ENCODE measurements at places on chromosomes 11 and 22.

DNA sequence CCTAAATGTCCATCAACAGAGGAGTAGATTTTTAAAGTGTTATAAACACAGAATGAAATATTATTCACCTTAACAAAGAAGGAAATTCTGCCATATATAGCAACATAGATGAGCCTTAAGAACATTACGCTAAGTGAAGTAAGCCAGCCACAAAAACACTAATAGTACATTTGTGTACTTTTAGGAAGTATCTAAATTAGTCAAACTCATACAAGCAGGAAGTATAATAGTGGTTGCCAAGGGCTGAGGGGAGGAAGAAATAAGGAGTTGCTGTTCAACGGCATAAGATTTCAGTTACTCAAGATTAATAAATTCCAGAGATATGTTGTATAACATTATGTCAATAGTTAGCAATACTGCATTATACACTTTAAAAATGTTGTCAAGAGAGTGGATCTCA lies 181.7 kb upstream of the ZC3H12C start:
- DNase-seq, result no peak

- no peak for DNase-seq
Measured at GRCh38 chr11:83938148-83938547, 652.0 kb upstream of the CCDC90B start.

- no peak for DNase-seq
Measured at GRCh38 chr22:32864041-32864440, 62.5 kb downstream of the TIMP3 start.

GRCh38 chr11:117083011-117083935 lies 15.0 kb downstream of the SIK3 start:
- no peak for DNase-seq

- DNase-seq, result no peak
Measured at GRCh38 chr11:15097411-15097810, 17.3 kb upstream of the INSC start.

DNA sequence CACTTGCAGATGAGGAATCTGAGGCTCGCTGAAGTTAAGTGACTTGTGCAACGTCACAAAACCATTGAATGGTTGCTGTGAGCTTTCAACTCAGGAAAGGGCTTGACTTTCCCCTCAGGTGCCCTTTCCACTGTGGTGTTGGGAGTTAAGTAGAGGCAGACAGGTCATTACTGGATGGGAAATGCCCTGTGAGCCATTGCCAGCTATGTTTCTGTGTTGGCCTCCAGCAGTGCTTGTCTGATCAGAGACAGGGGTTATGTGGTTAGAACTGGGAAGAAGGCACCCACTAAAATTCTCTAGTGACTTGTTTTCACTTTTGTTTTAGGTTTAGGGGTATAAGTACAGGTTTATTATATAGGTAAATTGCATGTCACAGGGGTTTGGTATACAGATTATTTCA lies 96.6 kb downstream of the FDX1 start:
- no peak for DNase-seq

DNA sequence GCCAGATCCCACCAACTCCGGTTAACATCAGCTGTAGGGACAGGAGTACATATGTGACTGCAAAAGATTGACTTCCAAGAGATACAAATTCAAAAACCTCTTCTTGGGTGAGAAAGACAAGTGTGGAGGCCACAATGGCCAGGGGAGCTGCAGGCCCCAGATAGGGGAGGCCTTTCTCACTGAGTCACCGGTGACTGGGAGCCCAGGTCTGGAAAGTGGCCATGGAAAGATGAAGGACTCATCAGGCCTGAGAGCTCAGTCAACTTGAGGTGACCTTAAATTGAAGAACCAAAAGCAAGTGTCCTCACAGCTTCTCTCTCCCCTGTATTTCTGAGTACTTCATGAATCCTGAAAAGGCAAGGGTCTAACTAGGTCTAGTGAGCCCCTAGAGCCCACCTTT lies 90.4 kb upstream of the CLPB start:
- DNase-seq, result peak; percentile 21

GRCh38 chr11:2221591-2221990 lies 48.8 kb downstream of the ASCL2 start:
- DNase-seq, result no peak

DNA sequence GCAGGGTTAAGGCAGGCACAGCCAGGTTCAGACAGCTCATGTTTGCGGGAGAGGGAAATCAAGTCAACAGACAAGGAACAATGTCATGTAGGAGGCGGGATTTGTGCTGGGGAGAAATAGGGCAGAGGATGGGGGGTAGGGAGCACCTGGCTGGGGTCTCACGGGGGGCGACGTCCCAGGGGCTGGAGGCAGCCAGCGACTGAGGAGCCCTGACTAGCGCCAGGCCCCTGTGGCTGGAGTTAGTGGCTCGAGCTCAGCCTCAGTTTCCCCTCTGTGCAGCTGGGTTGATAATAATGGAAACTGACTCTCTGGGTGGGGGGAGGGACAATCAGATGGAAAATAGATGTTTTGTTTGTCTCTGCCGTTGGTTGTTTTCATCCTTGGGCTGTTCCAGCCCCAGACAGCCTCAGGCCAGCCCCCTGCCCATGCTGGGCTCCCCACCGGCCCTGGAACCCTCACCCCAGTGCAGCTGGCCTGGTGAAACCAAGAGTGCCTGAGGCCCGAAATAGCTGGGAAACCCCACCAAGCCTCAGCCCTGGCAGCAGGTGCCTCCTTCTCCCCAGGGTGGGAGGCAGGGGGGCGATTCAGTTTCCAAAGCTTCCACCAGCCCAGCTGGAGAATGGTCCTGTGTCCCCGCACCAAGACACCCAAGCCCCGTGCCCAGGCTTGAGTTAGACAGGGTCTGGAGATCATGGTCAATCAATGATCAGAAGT lies 44.1 kb downstream of the IGLL5 start:
- no peak for DNase-seq

DNA sequence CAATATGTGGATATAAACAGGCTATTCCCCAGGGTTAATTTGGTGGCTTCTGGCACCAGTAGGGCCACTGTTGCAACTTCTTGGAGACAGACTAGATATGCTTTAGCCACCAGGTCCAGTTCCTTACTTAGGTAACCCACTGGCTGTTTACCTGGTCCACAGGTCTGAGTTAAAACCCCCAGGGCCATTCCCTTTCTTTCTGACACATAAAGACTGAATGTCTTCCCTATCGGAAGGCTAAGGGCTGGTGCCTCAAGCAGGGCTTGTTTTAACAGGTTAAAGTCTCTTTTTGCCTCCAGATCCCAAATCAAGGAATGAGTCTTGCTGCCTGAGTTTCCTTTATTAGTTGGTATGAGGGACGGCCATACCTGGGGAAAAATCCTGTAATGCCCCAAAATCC lies 1052.7 kb upstream of the CNTN5 start:
- DNase-seq, result no peak

DNA sequence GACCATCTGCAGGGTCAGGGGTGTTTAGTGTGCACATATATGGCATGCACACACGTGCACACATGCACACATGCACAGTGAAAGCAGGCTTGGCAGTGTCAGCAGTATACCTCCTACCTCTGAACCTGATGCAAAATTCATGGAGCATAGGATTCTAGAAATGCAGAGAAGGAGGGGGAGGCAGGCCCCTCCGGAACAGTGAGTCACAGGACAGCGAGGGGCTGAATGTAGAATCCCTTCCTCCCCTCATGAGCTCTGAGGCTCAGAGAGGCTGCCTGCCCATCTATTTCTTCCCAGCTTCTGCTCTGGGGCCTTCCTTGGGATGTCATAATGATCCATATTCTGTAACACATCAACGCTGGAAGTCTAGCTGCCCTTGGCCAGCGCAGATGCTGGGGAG lies 66.7 kb upstream of the NECTIN1 start:
- DNase-seq, result peak; percentile 51

GRCh38 chr11:15967966-15968365 lies 388.4 kb downstream of the SOX6 start:
- peak; percentile 33 for DNase-seq

DNA sequence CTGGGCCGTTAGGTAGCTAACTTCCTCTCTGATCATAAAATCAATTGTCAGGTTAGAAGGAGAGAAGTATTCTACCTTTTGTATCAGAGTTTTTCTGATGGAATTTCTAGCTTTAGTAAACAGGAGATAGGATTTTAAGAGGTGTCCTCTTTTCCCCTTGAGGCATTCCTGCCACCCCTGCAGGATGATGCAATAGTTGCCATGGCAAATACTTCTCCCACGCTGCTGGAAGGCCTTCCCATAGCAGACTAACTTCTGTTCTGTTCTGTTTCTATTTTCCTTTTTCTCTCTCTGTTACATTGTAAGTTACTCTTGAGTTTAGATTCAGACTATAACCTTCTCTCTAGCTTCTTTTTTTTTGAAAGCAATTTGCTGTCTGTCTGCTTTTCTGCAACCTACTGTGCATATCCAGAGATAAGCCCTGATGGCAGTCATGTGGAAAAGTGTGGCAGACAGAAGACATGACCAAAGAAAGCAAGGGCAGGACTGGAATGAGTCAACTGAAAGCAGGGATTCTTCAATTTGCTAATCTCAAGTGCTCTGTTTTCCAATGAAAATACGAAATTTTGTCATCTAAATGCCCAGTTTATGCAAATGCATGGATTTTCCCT lies 679.1 kb downstream of the DLG2 start:
- peak; percentile 38 for DNase-seq

DNA sequence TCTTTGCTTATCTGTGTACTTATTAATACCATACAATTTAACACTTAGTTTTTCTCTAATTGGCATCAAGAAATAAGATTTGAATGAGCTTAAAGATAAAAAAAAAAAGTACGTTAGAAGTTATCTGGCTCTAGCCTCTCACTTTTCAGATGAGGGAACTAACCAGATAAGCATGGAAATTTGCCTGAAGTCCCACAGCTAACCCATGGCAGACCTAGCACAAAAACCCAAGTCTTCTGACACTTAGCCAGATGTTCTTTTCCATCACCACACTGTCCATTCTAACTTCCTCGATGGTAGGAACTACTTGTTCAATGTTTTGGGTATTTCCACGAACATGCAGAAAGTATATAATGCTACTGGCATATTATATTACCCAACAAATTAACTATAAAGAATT lies 7.4 kb upstream of the SOX6 start:
- DNase-seq, result no peak
